ENCODE measurements at places on chromosomes 7 and 10.

DNA sequence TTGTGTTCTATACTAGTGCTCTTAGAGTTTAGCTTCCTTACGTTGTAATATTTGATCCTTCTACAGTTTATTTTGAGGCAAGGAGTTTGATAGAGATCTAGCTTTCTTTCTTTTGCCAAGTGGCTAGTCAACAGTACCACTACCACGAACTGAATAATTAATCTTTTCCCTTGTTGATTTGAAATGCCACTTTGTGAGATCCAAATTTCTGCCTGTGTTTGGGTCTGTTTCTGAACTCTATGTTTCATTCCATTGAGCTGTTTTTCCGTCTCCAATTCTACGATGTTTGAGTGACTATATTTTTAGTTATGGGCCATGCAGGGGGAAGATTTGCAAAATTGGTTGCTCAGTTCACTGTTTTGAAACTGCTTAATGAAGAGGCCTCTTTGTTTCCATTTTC is 134.7 kb downstream of the KIAA1217 start:
- no peak for DNase-seq

DNA sequence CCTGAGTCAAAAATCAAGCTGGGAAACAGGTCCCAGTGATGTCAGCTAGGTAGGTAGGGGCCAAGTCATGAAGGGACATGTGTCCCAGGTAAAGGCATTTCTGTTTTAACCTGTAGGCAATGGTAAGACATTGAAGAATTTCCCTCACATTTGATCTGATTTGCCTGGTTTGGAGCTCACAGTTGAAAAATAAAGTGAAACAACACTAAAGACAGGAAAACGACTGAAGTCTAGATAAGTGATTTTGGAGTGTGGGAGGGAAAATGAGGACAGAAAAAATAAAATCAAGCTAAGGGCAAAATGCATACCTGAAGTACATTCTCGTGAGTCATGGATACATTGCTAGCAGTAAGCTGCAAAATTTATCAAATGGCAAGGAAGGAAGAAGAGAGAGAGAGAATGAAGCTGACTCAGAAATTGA is 169.9 kb downstream of the SKIDA1 start:
- no peak for DNase-seq

DNA sequence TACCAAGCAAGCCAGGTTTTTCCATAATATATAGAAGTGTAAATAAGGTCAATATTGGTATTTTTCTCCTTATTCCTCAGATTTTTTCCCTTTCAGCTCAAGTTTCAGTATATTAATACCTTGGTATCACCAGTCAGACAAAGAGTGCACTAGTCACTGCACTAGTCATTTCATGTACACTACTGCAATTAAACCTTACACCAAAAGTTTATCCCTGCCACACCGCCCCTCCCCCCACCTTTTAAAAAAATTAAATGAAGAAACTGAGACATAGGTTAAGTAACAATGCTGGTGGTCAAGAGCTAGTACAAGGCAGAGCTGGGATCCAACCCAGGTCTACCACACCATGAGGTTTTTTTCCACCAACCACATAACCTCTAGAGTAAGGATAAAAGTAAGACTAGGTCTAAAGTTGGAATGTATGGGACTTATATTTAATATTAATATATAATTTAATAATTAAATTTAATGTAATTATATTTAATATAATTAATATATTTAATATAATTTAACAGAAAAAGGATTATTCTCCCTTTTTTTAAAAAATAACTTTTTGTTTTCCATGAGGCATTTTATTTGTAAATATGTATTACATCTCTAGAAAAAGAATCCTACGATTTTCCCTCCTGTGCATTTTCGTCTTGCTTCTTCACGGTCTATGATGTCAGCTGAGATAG is 68.5 kb downstream of the NT5C2 start:
- no peak for DNase-seq

- no peak for DNase-seq
Measured at GRCh38 chr7:137371616-137372015, 28.1 kb upstream of the PTN start.

DNA sequence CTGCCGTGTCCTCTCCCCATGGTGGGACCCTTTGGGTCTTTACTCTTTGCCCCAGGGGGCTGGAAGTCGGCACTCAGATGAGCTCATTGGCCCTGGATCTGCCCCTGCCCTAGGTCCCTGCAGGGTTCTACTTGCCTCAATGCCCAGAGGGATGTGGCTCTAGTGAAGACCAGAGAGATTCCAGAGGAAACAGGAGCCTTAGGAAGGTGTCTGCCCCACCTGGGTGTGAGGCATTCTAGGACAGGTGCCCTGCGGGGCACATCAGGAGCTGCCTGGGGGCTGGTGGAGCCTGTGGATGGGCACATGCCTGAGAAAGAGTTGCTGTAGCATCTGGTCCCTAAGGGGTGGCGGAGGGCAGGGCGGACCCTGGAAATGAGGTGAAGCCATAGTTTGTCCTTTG is 128.6 kb downstream of the ADCY1 start:
- DNase-seq: no peak

All from GM10248 (cell line).